ENCODE measurements at places on chromosomes 5 and 9. TPM values are rescaled to one million over a fixed set of nuclear protein-coding genes. Genes with fewer than 3 reads are reported as not detected.
A peak's percentile ranks its signal among the peaks of the same experiment; 100 is the strongest.

The DRD1 gene
- not detected for total RNA-seq

The UGCG gene
- 35.5 TPM for total RNA-seq

The TSSK1B gene
- not detected for total RNA-seq

The NFIL3 gene
- total RNA-seq, result 20.1 TPM

The ECSCR gene
- total RNA-seq, result not detected

The PCDHGA8 gene
- 0.05 TPM for total RNA-seq

The PLPP1 gene
- 4.9 TPM for total RNA-seq

The GRK6 gene
- 178 TPM for total RNA-seq

The TTLL11 gene
- 4.2 TPM for total RNA-seq

GRCh38 chr5:90284375-90284774 lies 125.2 kb downstream of the CETN3 start:
- no peak overlapping the region for H3K27ac ChIP-seq
- no peak overlapping the region for H3K4me3 ChIP-seq
- peaks cover 17% of the 10 kb centered on the region for H3K27me3 ChIP-seq
- no peaks in the 10 kb centered on the region for H3K4me1 ChIP-seq
- no peaks in the 10 kb centered on the region for H3K36me3 ChIP-seq

- no peaks in the 10 kb centered on the region for H3K36me3 ChIP-seq
- peaks cover 31% of the 10 kb centered on the region for H3K4me1 ChIP-seq
- no peaks in the 10 kb centered on the region for H3K27me3 ChIP-seq
- peak; percentile 70 for DNase-seq
- peak overlapping the region; percentile 31 for H3K4me3 ChIP-seq
Observed at GRCh38 chr5:178234750-178235587, 2.4 kb upstream of the PHYKPL start.

DNA sequence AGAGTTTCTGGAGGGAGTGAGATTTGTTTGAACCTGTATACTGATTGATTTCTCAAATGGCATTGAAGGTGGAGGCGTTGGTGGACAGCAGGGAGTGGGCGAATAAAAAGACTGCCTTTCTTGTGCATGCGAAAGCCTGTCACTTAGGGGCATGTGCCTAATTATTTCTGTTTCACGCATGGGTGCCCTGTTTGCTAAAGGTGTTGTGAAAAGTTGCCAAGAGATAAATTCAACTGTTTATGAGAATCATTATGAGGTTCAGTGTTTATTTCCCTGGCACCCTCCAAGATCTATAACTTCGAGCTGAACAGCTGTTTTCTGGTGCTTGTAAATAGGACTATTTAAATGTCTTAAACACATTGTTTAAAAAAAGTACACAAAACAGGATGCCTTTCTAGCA lies 67.4 kb upstream of the DMRTA1 start:
- no peaks in the 10 kb centered on the region for H3K36me3 ChIP-seq
- DNase-seq, result no peak
- H3K4me3 ChIP-seq, result no peak overlapping the region
- H3K27ac ChIP-seq, result no peak overlapping the region

GRCh38 chr5:83102364-83102980 lies 25.1 kb downstream of the XRCC4 start:
- no peaks in the 10 kb centered on the region for H3K27me3 ChIP-seq
- H3K36me3 ChIP-seq, result no peaks in the 10 kb centered on the region
- no peak for DNase-seq
- no peaks in the 10 kb centered on the region for H3K4me1 ChIP-seq
- no peak overlapping the region for H3K4me3 ChIP-seq

DNA sequence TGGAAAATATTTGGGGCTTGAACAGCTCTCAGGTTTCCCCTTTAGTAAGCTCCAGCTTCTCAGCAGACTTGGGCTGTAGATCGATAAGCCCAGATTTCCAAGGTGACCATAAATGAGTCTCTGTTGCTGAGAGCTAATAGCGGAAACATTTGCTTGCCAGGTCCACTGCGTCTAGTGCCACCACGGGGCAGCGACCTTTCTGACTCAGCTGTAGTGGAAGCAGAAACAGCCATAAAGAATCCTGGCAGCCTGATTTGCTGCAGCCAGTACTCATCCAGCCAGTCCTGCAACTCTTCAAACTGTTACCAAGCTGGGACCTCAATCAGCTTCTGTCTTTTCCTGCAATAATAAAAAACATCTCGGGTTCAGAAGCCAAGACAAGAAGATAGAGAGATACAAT lies 241.7 kb downstream of the DOCK8 start:
- no peak for DNase-seq
- H3K4me3 ChIP-seq, result no peak overlapping the region
- no peaks in the 10 kb centered on the region for H3K27me3 ChIP-seq
- peaks cover 10% of the 10 kb centered on the region for H3K4me1 ChIP-seq
- peak overlapping the region; percentile 72 for H3K27ac ChIP-seq
- peaks cover 3% of the 10 kb centered on the region for H3K36me3 ChIP-seq

DNA sequence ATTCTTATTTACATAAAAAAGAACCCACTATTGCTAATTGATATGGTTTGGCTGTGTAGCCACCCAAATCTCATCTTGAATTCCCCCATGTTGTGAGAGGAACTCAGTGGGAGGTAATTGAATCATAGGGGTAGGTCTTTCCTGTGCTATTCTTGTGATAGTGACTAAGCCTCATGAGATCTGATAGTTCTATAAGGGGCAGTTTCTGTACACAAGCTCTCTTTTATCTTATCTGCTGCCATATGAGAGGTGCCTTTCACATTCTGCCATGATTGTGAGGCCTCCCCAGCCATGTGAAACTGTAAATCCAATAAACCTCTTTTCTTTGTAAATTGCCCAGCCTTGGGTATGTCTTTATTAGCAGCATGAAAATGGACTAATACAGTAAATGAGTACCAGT lies 58.2 kb upstream of the PRR16 start:
- no peaks in the 10 kb centered on the region for H3K4me1 ChIP-seq
- no peak overlapping the region for H3K4me3 ChIP-seq
- no peaks in the 10 kb centered on the region for H3K36me3 ChIP-seq
- no peaks in the 10 kb centered on the region for H3K27me3 ChIP-seq

GRCh38 chr9:97903177-97903576 lies 19.1 kb downstream of the TRMO start:
- peaks cover 57% of the 10 kb centered on the region for H3K4me1 ChIP-seq
- H3K27me3 ChIP-seq, result no peaks in the 10 kb centered on the region
- H3K27ac ChIP-seq, result peak overlapping the region; percentile 99
- H3K36me3 ChIP-seq, result peaks cover 4% of the 10 kb centered on the region
- H3K4me3 ChIP-seq, result no peak overlapping the region

- peaks cover 4% of the 10 kb centered on the region for H3K36me3 ChIP-seq
- no peak overlapping the region for H3K4me3 ChIP-seq
- DNase-seq, result no peak
Observed at GRCh38 chr5:67528953-67529352, 332.4 kb upstream of the CD180 start.

DNA sequence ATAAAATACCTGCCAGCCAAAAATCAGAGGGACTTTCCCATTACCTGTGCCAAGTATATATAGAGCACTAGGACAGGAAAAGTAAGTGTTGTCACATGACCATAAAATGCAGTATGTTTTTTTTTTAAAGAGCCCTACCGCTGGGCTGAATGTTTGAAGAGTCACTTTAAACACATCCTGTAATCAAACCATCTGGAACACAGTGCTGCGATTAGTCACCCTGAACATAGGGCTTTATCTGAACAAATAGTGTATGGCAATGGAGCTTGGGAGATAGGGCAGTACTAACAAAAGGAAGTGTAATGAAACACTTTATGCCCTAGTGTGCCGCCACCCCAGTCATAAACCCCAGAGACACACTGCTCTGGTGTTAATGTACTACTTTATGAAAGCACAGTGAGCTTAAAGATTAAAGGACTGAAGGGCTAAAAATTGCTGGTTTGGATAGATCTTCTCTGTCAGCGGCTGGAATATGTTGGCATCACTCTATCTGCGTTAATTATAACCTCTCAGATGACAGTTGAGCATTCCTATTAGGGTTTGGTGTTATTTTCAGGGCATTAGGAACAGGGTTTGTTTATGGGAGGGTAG lies 90.4 kb downstream of the ZNF608 start:
- no peak overlapping the region for H3K27ac ChIP-seq
- H3K27me3 ChIP-seq, result peaks cover 25% of the 10 kb centered on the region
- no peak for DNase-seq
- peaks cover 4% of the 10 kb centered on the region for H3K4me1 ChIP-seq
- H3K36me3 ChIP-seq, result no peaks in the 10 kb centered on the region
- H3K4me3 ChIP-seq, result no peak overlapping the region

DNA sequence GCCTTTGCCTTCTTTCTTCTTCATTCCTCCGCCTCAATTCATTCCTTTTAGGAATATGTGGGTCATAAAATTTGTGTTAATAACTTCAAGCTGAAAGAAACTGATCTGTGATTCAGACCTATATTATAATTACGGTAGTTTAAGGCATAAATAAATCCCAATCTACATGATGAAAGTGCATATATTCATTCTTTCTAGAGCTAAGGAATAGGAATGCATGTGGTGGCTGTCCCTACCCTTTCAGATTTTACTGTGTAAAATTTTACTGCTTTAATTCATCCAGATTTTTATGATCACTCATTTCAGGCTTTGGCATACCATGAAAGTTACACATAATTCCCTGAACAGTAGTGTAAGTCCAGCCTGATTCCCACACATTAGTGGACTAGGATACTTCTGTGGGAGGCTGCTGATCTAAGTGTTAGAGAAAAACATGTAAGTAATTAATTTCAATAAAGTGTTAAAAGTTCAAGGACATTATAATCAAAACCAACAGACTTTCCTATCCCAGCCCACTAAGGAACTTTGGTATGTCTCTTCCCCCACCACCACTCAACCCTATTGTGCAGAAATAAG lies 83.1 kb downstream of the HINT1 start:
- H3K27me3 ChIP-seq, result peaks cover 12% of the 10 kb centered on the region
- H3K27ac ChIP-seq, result no peak overlapping the region
- no peak overlapping the region for H3K4me3 ChIP-seq
- peaks cover 11% of the 10 kb centered on the region for H3K4me1 ChIP-seq
- no peak for DNase-seq
- H3K36me3 ChIP-seq, result no peaks in the 10 kb centered on the region

- peaks cover 2% of the 10 kb centered on the region for H3K36me3 ChIP-seq
- no peak overlapping the region for H3K4me3 ChIP-seq
- H3K27ac ChIP-seq, result no peak overlapping the region
- H3K27me3 ChIP-seq, result no peaks in the 10 kb centered on the region
Observed at GRCh38 chr5:1050423-1051365, 42.1 kb downstream of the NKD2 start.

DNA sequence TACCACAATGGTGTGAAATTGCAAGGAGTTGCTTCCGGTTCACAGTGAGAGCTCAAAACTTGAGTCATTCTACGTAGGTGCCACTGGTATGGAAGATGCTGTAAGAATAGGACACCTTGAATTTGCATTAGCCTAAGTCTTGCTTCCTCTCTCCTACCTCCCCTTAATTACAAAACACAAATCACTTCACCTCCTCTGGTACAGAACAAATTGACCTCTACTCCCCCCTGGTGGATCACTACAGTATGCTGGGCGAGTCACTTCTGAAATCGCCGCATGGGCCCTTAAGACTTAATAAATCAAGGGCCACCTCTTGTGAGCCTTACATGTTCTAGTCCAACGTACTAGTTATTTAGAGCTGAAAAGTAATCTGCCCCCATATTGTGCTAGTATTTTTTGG lies 145.3 kb upstream of the SMARCA2 start:
- peaks cover 14% of the 10 kb centered on the region for H3K27me3 ChIP-seq
- H3K4me1 ChIP-seq, result peaks cover 10% of the 10 kb centered on the region
- no peaks in the 10 kb centered on the region for H3K36me3 ChIP-seq
- H3K27ac ChIP-seq, result no peak overlapping the region
- no peak overlapping the region for H3K4me3 ChIP-seq

DNA sequence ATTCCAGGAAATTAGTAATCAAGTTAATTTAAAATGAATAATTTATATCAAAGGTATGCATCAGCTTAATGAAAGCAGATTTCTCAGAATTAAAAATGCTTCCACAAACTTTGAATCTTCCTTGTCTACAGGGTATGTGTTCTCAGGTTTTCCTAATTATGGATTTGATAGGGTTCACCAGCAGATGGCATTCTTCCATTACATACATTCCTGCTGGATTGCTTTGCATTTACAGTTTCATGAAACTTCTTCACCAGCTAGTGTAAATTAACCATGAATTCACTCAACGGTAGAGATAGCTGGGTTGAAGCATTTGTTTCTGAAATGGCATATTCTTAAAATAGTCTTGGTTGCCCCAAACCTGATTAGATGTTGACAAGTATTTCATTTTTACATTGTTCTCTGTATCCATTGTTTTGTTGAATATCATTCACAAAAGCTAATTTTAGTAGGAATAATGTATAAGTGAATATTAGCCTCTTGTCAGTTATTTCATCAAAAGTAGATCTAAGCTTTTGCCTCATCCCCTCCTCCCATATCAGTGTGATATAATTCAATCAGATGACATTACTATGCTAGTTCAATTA lies 68.7 kb upstream of the WDR41 start:
- H3K36me3 ChIP-seq, result no peaks in the 10 kb centered on the region
- no peaks in the 10 kb centered on the region for H3K4me1 ChIP-seq
- no peak overlapping the region for H3K27ac ChIP-seq
- no peak overlapping the region for H3K4me3 ChIP-seq
- H3K27me3 ChIP-seq, result peaks cover 7% of the 10 kb centered on the region
